ENCODE measurements at places on chromosomes 2 and 18.

- no peak for DNase-seq
Observed at GRCh38 chr2:68907232-68907919, 36.2 kb upstream of the BMP10 start.

- DNase-seq: no peak
Observed at GRCh38 chr2:42648796-42649195, 80.4 kb downstream of the MTA3 start.

DNA sequence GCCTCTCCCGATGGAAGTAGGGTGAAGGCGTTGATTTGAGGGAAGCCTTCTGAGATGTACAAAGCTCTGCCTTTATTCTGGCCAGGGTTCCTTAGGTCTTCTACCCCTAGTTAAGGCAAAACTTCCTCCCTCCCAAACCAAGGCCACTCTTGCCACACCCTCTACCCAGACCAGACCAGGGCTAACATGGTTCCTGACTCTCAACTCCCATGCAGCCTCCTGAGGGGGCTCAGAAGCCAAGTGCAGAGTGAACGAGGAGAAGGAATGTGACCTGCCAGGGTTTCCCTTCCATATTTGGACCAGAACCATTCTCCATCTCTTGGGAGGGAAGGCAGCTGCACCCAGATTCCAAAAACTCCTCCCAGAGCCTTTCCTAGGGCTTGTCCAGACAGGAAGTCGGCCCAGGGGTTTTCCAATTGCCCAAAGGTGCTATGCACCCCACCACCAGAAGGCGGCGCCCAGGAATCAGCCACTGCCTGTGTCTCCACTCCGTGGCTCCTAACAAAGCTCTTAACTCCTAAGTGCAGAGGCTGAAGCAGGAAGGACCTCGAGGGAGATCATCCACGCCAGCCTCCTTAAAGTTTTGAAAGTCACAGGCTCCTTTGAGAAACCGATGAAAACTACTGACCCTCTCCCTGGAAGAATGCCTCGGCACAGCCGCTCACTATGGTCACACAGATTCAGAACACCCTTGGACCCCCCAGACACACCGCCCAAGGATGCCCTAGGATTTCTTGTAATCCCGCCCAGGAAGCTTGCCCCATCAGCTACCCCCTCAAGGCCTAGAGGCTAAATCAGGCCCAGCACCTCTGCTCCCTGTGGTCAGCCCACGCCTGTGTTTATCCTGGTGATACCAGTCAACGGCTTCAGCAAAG is 157.8 kb downstream of the SMAD2 start:
- DNase-seq: no peak

DNA sequence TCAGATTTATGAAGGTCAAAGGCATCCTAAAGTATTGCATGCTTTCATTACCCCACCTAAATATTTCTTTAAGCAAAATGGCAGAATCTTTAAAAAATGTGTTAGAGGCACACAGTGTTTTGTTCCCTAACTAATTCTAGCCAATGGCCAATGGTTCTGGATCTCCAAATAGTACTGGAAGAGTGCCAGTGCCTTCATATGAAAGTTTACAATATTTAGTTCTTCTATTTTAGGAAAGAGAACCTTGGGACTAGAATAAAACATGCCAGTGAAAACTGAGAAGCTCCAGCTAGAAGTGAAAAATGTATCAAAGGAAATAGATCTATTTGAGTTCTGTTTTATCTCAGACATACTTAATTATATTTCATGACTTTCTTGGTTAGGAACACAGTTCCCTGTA is 37.1 kb downstream of the TACR1 start:
- DNase-seq: no peak

DNA sequence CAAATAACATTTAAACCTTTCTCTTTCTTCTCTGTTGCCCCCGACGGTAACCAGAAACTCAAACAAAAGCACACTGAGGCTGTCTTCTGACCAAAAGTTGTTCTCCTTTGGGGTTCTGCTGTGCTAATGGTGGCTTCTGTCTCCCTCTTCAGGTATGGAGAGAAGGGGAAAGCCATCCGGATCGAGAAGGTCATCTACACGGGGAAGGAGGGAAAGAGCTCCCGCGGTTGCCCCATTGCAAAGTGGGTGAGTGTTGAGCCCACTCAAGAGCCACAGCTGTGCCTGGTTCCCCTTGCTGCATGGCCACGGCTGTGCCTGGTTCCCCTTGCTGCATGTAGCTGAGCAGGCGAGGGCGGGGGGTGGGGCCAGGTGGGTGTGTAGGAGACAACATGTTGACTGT is 67.4 kb downstream of the BOLA3 start:
- no peak for DNase-seq

GRCh38 chr2:207835805-207836204 is 66.1 kb upstream of the FZD5 start:
- DNase-seq: no peak

- DNase-seq: no peak
Observed at GRCh38 chr18:43393174-43393573, 115.9 kb upstream of the SYT4 start.

DNA sequence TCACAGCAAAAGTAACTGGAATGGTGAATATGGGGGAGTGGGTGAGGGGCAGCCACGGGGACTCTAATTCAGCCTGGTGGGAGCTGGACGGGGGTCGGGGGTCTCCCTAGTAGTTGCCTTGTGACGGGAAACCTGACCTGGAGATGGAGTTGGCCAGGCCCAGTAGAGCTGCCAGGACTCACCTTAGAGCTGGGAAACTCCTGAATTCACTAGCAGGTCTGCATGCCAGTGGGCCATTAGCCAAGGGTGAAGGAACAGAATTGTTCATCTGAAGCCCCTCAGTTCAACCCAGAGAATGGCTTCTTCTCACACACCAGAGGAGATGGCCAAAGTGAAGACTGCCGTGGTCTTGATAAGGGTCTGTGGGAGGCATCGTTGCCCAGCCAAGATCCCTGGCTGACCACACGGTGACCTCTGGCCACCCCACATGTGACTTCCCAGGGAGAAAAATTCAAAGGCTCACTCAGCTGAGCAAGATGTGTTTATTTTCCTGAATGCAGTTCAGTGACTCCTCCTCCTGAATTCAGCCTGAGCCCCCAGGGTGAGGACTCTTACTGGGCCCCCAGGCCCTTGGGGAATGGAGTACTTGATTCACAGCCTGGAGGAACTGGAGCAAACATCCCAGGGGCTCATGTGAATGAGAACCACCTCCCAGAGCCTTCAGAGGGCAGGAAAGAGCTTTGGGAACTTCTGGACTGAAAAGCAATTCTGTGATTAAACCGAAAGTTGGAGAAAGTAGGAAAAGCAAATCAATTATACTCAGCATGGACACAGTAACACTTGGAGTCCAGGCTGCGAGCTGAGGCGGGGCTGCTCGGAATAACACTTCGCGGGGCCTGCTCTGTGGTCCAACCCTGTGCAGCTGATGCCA is 25.2 kb downstream of the MOCOS start:
- no peak for DNase-seq

DNA sequence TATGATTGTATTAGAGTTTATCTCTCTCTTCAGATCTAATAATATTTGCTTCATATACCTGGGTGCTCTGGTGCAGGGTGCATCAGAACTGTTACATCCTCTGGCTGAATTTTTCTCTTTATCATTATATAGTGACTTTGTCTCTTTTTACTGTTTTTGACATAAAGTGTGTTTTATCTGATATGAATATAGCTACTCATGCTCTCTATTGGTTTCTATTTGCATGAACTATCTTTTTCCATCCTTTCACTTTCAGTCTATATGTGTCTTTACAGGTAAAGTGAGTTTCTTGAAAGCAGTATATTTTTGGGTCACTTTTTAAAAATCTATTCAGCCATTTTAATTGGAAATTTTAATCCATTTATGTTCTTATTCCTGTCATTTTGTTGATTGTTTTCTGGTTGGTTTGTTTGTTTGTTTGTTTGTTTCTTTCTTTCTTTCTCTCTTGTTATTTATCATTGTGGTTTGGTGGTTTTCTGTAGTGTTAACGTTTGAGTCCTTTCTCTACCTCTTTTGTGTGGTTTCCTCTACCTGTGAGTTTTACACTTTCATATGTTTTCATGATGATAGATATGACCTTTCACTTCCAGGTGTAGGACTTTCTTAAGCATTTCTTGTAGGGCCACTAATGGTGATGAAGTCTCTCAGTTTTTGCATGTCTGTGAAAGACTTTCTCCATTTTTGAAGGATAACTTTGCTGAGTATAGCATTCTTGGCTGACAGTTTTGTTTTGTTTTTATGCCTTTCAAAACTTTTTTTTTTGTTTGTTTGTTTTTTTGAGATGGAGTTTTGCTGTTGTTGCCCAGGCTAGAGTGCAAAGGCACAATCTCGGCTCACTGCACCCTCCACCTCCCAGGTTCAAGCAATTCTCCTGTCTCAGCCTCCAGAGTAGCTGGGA is 54.9 kb downstream of the CCNT2 start:
- DNase-seq: no peak
